ENCODE measurements at places on chromosomes 4 and X.
A peak's percentile ranks its signal among the peaks of the same experiment; 100 is the strongest.

DNA sequence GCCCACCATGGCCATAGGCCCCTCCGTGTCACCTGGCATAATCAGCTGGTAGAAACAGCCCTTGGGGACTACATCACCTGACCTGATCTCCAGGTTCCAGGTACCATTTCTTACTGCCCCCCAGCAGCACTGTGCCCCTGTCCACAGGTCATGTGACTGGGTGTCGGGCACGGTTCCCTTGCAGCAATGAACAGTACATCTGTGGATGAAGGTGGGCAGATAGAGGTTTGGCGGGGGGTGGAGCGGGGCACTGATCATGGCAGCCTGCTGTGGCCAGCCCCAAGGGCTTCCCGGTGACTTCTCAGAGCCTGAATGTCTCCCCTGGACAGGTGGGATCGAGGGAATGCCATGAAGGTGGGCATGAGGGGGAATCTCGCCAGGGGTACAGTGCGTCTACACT lies 37.8 kb downstream of the TRMT44 start:
- no peak for DNase-seq

DNA sequence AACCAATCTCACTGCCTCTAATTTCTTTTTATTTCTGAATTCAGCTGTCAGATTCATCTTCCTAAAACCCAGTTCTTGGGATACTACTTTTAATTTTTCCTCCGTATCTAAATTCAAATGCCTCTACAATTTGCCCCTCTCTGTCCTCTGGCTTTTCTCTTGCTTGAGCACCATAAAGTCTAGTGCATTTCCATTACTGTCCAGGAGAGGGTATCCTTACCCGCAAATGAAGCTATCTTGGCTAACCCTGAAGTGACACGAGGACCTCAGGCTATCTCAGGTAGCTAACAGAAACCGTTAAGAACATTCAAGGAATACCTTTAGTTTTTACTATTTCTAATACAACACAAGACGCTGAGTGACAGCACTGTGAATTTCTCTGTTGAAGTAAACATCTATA lies 49.4 kb upstream of the PRR32 start:
- peak; percentile 18 for DNase-seq

DNA sequence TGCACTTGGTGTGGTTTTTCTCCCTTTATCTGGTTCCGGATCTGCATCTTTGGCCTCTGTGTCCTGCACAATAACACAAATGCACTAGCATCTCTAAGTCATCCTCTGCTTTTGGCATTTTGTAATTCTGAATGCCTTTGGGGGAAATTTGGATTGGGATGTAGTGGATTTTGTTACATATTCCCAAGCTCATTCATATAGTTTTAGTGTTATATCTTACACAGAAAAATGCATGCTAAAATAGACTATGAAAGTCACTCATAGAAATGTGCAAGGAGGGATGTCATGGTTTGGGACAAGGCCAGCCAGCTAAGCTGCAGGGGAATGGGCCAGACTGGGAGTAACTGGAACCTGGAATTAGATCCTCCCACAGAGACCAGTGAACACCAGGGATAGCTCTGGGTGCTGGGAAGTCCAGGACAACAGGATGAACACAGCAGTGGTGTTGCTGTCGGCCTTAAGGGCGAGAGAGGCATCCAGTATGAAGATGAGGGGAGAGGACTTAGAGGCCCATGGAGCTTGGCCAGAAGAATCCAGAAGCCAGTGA lies 20.1 kb downstream of the ENPP6 start:
- no peak for DNase-seq

- DNase-seq: no peak
These were observed 24.8 kb upstream of the AFAP1 start for GRCh38 chr4:7964459-7964858.

DNA sequence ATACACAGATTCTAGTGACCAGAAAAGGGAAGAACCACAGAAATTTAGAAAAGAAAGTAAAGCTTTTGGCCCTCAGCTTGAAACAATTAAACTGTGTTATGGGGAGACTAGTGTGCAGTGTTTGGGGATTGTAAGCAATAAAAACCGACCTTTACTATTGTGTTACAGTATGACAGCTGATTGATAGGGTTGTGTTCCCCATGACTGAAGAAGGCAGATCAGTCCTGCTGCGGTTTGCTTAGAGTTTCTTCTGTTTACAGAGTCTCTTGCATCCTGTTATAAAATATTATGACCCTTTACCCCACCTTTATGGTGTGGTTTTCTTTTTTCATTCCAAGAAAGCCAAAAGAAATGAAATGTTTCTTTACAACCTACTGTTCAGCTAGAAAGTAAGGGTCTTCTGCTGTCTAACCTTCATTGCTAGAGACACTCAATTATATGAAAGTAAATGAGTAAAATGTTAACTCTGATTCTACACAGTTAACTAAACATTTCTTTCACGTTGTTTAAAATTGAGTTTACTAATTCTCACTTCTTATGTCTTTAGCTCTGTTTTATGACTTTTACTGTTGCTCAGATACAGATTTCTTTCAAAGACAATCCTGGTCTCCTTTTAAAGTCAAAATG lies 18.1 kb downstream of the CHIC1 start:
- no peak for DNase-seq

DNA sequence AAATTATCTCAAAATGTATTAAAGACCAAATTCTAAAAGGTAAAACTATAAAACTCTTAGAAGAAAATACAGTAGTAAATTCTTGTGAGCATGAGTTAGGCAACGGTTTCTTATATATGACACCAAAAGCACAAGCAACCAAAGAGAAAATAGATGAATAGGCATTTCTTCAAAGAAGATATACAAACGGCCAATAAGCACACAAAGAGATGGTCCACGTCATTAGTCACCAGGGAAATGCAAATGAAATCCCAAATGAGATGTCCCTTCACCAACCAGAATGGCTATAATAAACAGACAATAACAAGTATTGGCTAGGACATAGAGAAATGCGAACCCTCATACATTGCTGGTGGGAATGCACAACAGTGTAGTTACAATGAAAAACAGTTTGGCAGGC lies 44.6 kb downstream of the RAB33A start:
- no peak for DNase-seq

DNA sequence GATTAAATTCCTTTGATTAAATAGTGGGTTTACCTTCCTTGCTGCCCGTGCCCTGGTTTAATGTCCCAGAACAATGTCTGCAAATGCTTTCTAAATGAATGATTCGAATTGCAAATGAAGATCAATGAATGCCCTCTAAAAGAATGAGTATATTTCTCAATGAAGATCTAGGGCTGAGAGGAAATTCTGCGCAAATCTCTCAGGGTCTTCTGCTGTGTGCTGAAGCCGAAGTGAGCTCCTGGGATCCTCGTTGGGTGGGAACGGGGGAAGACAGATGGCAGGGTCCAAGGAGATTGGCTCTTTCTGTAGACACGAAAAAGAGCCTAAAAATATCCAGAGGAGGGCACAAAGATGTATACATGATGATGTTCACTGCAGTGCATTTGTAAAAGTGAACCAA lies 224.8 kb downstream of the STIM2 start:
- no peak for DNase-seq

DNA sequence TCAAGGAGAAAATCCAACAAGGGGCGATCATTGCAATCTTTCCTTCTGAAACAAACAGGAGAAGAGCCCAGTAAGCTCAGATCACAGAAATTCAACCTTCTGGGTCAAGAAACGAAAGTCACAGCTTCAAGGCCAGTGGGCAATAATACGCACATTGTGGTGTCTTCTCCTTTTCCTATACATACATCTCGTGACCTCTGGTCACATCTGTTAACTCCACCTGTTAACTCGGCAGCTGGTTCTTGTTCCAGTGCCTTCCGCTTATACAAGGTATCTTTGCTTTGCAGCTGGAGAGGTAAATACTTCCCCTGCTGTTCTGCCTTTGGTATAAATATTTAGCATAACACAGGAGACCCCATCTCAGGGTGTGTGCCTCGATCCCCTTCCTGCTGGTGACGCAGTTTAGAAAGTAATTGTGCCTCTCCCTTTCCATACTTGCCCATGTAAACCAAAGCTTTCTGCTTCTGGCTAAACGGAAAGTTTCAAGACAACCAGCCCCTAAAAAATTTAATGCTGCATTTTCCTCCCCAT lies 45.0 kb downstream of the CCDC149 start:
- DNase-seq: no peak

GRCh38 chr4:184267206-184267608 lies 49.5 kb upstream of the ENPP6 start:
- DNase-seq: no peak

DNA sequence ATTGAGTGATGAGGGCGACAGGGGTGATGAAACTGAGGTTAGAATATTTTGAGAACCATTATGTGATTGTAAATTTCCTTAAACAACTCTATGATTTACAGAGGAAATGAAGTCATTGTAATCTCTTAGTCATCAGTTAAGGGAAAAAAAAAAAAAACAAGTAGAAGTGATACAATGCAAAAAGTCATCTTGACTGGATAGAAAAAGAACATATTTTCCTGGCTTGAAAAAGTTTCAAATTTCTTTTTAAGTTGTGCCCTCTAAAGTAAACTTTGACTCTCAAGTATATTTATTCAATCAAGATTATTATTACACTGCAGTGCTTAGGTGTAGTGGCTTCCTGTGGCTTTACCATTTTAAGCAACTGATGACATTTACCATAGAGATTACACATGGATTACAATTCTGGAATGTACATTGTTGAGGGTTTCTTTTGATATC lies 40.6 kb downstream of the GABRB1 start:
- no peak for DNase-seq

DNA sequence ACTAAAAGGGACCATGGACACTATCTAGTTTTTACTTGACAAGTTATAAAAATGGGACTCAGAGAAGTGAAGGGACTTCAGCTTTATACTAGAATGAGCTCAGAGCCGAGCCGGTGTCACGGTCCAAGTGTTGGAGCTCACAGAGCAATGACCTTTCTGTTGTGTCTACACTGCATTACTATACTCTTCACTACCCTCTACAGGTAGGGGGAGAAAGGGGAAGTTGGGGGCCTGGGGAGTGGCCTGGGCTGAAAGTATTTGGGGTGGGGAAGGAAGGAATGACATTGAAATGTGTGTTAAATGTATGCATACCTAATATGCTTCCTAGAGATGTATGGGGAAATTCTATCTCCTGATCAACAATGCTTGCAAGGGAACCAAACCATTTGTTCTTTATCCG lies 48.8 kb upstream of the HHIP start:
- no peak for DNase-seq

- no peak for DNase-seq
These were observed 56.9 kb downstream of the FAT1 start for GRCh38 chr4:186666750-186667149.

GRCh38 chrX:128057421-128057820 lies 5.2 kb upstream of the ACTRT1 start:
- DNase-seq: no peak

- DNase-seq: no peak
These were observed 162.2 kb upstream of the GIMD1 start for GRCh38 chr4:106530821-106531220.

- DNase-seq: no peak
These were observed 68.0 kb downstream of the ATOH1 start for GRCh38 chr4:93896516-93896915.

GRCh38 chrX:85666471-85666870 lies 287.0 kb upstream of the POF1B start:
- no peak for DNase-seq

DNA sequence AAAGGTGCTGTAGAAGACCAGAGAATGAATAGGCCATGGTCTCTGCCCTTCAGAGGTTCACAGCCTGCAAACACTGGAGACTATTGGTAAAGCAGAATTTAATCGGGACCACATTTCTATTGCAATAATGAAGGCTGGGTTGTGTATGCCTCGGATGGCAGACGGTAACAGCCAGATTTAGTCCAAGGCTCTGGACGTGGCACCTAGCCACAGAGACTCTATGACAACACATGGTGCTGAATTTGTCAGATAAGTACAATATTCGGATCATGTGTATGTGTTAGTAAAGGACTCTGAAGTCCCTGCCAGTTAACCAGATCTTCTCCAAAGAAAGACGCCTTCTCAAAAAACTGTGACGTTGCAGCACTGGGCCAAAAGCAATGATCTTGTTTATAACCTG lies 129.0 kb downstream of the DCTD start:
- DNase-seq: no peak

- DNase-seq: no peak
These were observed 228.0 kb downstream of the APBB2 start for GRCh38 chr4:40986375-40986774.

GRCh38 chr4:169342906-169343564 lies 72.3 kb upstream of the SH3RF1 start:
- DNase-seq: no peak

Measured in NCI-H774 (cell line).